ENCODE measurements at places on chromosomes 3 and 15. TPM values are rescaled to one million over a fixed set of nuclear protein-coding genes. Genes with fewer than 3 reads are reported as not detected.

CDC25A gene
- total RNA-seq = 0.83 TPM

ATP8B4 gene
- 9.0 TPM for total RNA-seq

CCR8 gene
- total RNA-seq = not detected

KCNMB2 gene
- total RNA-seq = 0.56 TPM

FOXL2NB gene
- total RNA-seq = not detected

GOLGA6L7 gene
- total RNA-seq = not detected

CKMT1B gene
- total RNA-seq = 0.89 TPM

SNX22 gene
- 17.4 TPM for total RNA-seq

NR2E3 gene
- total RNA-seq = not detected

TMEM40 gene
- 1.0 TPM for total RNA-seq

SCAANT1 gene
- not detected for total RNA-seq

- no peak for DNase-seq
Observed at GRCh38 chr3:105473521-105474223, 107.0 kb downstream of the ALCAM start.

DNA sequence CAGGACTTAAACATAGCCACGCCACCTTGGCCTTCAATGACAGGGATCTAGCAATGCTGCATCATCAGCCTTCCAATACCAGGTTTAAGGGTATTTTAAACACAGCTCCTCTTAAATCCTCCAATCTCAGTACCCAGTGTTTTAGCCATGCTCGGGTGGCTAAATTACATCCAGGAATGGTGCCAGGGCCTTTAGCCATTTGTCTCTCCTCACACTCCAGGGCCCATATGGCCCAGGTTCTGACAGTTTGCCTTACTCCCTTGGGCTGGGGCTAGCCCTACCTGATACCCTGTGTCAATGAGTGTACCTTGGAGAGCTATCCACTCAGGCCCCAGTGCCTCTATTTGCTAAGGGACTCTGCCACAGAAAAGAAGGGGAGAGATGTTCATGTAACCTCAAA lies 29.4 kb downstream of the ZNF589 start:
- DNase-seq = no peak

- no peak for DNase-seq
Observed at GRCh38 chr3:191263850-191264249, 64.8 kb downstream of the OSTN start.

- DNase-seq = no peak
Observed at GRCh38 chr3:71710906-71711494, 14.2 kb downstream of the EIF4E3 start.

DNA sequence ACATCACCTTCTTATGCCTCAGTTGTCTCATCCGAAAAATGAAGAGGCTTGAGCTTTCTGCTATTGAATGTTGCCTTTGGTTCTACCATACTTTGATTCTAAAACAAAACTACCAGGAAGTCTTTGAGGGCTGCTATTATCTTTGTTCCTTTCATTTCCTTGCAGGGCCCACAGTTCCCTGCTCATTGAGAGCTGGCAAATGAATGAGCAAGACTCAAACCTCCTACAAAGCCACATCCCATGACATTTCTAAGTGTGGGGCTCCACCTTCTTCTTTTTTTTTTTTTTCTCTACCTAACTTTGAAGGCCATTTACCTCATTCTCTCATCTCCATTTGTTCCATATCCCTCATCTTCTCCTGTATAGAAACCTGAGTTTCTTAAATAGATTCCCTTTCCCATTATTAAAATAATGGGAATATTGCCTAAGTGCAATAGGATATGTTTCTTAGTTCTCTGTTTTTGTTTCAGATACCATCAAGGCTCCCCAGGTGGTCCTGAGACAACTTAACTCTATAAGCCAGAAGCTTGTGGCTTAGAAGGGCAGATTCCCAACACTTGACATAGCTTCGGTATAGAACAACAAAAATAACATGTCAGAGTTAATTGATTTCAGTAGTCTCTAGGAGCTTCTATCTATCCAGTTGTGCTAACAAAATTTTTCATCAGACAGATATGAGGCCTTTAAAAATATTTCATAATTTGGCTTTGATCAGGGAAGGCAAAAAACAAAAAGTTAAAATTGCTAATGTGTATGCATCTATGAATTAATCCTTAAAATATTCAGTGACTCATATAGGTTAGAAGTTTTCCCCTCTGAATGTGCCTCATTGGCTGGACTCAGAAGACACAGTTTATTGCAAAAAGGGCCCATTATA lies 951.6 kb downstream of the TUSC7 start:
- no peak for DNase-seq

- DNase-seq = peak; percentile 50
Observed at GRCh38 chr3:151538456-151539393, 77.9 kb upstream of the IGSF10 start.

- no peak for DNase-seq
Observed at GRCh38 chr3:100209948-100210771, 50.6 kb upstream of the TBC1D23 start.

DNA sequence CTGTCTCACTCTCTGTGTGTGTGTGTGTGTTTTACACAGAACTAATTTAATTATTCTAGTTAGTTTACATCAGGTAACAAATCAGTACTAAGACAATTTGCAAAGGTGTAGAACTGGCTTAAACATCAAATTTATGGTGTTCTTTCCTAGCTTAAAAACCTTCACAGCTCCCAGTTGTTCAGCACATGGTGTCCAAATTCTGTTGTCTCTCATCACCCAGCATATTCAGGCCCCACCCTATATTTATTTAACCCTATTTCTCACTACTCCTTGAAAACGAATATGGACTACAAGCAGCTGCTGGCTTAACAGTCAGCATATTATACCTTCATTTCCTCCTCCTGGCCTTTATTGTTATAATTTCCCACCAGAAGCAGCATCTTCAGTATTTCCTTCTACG lies 1.2 kb downstream of the IL20RB start:
- DNase-seq = no peak

- no peak for DNase-seq
Observed at GRCh38 chr15:96019114-96019513, 311.4 kb upstream of the NR2F2 start.

GRCh38 chr3:149647812-149648211 lies 10.0 kb downstream of the WWTR1 start:
- DNase-seq = no peak
